Stimulated activated CD4-positive, alpha-beta T cell treated with anti-CD3 and anti-CD28 coated beads, Interleukin-4, amount 100 ng/mL, for 1 hour (primary cell): ENCODE measurements at places on chromosomes 3 and 15.

DNA sequence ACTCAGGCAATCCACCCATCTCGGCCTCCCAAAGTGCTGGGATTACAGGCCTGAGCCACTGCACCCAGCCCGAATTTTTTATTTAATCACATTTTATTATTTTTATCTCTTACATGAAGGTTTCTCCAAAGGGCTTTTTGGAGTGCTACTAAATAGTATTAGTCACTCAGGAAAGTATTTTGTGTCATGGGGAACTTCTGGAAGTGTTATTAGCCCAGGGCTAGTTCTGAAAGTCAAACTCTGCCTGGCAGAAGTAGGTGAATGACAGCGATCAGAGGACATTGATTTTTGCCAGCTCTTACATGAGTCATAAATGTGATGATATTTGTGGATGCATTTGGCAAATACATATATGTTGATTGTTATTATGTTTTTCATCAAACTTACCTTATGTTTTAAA, 48.7 kb downstream of the ZPLD1 start:
- no peak for DNase-seq

DNA sequence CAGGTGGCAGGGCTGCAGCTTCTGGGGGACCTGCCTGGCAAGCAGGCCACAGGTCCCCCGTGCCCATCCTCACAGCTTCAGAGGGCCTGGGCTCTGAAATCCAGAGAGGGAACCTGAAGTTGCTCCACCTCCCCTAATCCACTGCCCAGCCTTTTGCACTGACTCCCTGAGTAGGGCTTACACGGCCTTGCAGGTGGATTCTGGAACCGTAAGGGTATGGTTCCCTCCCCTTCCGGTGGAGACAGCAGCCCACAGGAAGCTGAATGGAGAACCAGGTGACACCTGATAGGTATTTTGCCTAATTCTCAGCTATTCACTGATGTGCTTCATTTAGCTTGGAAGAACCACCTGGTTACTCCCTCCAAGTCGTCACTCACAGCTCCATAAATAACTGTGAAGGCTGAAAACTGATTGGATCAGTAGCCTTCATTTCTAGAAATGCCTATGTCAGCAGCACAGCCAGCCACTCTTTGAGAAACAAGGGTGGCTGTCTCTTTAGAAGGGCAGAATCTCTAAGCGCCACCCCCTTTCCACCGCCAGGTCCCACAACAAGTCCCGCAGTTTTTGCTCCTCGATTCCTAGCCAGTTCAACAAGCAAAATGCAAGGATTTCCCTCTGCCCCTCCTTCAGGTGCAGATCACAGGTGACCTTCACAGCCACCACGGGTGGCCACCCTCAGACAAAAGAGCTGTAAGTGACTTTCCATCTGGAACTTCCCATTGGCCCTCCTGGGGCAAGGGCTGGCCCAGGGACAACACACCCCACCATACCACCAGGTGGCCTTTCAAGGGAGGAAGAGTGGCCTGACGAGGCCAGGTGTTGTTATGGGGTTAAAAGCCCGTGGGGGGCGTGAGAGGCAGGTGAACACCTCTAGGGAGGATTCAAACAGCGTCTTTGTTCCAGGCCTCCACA, 112.9 kb downstream of the SEC22A start:
- DNase-seq: no peak

GRCh38 chr3:126277629-126278378, 79.4 kb downstream of the KLF15 start:
- no peak for DNase-seq

GRCh38 chr3:10956531-10956930, 36.0 kb upstream of the SLC6A1 start:
- DNase-seq: no peak

- DNase-seq: no peak
Observed at GRCh38 chr15:67945951-67946700, 106.3 kb upstream of the RNU6-1 start.

DNA sequence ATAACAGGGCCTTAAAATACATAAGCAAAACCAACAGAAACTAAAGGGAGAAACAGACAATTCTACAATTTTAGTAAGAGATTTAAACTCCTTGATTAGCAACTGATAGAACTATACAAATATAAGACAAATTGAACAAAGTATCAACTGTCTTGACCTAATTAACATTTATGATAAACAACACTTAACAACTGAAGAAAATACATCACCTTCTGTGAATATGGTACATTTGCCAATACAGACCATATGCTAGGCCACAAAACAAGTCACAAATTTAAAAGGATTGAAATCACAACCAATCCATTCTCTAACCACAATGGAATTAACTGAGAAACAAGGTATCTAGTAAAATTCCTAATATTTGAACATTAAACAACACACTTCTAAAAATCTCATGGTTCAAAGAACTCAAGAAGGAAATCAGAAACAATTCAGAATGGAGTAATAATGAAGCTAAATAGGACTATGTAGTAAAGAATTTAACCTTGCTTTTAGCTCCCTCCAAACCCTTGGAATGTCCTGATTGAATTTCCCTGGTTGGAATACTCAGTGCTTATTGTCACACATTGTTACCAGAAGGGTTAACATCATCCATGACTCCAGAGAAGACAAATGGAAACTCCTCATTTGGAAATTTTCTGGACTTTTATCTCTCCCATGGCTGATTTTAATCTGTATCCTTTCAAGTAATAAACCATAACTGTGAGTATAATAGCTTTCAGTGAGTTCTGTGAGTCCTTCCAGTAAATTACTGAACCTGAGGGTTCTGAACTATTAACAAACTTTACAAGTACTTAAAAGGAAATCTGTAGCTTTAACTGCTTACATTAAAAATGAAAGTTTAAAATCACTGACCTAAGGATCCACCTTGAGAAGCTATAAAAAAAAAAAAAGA, 88.8 kb downstream of the DLG1 start:
- no peak for DNase-seq

DNA sequence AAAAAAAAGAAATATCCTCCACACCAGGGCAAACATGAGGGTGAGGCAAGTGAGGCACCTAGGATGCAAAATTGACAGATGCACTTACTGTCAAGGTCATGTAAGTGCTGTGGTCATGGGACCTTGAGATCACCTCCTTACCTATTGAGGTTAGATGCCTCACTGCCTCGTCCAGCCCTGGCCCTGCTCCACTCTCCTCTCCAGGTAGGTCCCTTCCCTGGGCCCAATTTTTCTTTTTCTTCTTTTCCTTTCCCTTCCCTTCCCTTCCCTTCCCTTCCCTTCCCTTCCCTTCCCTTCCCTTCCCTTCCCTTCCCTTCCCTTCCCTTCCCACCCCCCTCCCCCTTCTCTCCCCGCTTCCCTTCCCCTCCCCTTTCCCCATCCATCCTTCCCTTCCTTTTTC, 71.1 kb upstream of the DLG1 start:
- DNase-seq: no peak
